ENCODE measurements at places on chromosomes 12 and 14.
A peak's percentile ranks its signal among the peaks of the same experiment; 100 is the strongest.

GRCh38 chr12:47977046-47977771 is 13.8 kb downstream of the TMEM106C start:
- DNase-seq = no peak

GRCh38 chr12:14417715-14418114 is 52.2 kb downstream of the ATF7IP start:
- DNase-seq = peak; percentile 58

DNA sequence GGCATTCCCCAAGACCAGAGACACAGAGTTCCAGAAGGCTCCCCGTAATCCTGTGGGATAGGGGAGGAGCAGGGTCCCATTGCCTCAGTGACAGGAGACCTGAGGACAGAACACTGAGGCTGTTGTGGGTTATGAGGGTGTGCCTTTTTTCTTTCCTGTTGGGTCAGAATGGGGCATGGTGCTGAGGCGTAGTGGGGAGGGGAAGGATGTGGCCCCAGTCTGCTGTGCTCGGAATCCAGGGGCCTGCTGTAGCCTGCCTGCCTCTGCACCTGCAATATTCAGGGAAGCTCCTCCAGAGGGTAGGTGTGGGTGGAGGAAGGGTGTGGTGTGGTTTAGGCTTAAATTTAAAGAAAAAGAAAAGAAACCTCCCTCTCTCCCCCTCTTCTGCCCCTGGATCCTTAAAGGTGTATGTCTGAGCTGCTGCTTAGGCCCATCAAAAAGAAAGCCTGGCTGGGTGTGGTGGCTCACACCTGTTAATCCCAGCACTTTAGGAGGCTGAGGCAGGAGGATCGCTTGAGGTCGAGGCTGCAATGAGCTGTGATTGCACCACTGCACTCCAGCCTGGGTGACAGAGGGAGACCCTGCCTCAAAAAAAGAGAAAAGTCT is 18.7 kb downstream of the PLEKHG3 start:
- DNase-seq = no peak

GRCh38 chr12:114697741-114698565 is 14.0 kb upstream of the TBX3 start:
- no peak for DNase-seq

DNA sequence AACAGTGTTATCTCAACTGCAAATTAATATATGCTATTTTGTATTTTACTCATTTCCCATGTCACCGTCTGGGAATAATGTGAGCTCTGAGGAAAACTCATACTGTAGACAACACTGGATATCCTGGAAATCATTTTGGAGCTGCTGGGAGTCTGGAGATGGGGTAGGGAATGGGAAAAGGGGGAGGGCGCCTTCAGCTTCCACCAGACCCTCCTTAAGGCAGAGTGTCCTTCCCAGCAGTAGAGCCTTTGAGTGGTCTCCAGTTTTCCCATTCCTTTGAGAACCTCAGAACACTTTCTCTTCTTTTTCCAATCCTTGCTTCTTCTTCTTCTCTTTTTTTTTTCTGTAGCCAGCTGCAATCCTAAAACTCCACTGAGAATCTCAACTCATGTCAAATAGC is 5.4 kb upstream of the LRIG3 start:
- no peak for DNase-seq

- DNase-seq = no peak
Observed at GRCh38 chr14:55908106-55908505, 210.1 kb upstream of the PELI2 start.

DNA sequence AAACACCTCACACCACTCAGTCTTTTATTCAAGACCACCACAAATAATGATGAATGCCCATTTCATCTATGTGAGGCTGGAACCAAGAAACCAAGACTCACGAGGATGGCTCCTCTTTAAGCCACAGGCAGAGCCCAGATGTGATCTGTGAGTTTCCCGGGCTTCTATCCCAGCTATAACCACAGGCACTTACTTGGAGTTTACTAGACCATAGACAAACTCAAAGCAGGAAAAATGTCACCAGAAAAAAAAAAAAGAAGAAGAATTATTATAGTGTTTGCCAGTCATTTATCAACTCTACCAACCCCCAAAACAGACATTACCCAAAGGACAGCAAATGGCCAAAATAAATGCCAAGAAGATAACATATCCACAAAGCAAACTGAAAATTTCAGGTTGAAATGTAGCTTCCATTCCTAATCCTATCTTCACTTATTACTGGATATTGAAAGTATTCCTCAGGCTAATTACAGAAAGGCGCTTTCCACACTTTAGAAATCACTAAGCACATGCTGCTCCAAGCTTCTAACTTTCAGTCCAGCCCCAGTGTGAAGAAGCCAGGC is 44.7 kb downstream of the ZFYVE1 start:
- DNase-seq = no peak

DNA sequence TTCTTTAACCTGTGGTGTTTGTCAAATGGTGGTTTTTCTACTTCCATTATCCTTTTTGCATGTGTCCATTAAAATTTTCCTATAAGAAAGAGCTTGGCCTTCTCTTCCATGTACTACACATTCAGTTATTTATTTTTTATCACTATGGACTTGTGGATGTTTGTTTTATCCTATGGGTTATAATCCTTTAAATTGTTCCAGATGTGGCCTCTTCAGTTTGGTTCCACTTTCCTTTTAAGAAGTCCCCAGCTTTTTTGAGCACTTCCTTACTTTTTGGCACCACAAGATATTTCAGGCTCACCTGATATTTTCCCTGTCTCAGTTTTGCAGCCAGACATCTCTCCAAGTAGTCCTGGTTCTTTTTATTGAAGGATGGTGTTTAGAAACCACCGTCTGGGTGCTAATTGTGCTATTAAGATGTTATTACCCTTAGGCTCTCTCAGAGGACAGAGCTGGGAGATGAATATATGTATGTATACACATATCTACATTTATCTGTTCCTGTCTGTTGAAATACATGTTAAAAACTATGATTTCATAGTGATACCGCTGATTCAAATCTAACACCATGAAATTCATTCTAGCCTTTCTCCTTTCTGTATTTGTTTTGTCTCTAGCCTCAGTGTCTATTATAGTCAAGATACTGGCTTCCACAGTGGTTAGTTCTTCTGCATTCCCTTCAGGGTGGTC is 408.5 kb upstream of the RGS6 start:
- DNase-seq = no peak

DNA sequence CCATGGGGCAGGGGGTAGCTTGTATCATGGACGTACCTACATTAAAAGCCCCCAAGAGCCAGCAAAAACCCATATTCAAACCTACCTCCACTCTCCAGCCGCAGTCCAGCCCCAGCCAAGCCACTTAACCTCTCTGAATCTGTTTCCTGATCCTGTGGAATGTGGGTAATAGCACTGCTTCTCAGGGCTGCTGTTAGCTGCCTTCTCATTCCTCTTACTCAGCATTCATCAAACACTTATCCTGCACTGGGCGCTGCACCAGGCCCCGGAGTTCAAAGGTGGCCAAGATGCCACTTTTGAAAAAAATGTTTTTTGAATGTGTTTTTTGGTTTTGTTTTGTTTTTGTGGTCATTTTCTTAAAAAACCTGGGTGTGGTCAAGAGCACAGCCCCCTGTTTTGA is 237.4 kb downstream of the CHST11 start:
- no peak for DNase-seq

GRCh38 chr12:32253154-32253790 is 146.1 kb upstream of the FGD4 start:
- no peak for DNase-seq

DNA sequence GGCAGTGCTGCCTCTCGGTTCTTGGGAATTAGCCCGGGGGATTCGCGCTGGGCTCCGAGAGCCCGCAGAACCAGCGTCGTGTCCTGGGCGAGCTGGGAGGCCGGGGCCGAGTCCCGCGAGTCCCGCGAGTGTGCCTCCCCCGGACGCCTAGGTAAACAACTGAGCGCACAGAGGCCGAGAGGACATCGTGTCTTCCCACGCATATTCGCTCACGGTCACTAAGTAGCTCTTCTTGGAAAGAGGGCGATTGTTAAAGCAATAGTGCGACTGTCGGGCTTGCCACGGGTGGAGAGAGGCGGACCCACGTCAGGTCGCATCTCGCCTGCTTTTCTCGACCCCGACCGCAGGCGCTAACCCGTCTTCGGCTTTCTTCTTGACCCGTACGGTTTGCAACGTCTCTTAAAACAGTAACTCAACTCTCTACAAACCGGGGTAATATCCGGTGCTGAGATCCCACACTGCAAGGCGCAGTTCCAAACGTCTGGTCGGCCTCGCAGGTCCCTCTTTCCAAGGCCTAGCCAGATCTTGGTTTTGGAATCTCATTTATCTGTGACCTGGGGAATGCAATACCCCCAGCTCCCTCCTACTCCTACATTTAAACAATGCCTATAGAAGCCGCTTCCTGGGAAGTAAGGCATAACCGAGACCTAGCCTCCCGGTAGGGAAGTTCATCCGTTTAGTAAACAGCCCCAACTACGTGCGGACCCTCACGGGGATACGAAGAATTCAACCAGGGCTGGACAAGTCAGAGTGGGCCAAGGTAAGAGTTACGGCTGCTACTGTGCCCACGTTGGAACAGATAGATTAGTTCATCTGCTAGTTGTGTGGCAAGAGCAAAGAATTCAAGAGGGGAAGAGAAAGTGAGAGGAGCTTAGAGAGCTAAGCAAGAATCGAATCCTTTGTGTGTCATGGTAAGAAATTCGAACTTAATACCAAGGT is 736 bp upstream of the PHLDA1 start:
- peak; percentile 67 for DNase-seq

GRCh38 chr12:70052931-70053497 is 190.2 kb upstream of the CNOT2 start:
- DNase-seq = no peak

DNA sequence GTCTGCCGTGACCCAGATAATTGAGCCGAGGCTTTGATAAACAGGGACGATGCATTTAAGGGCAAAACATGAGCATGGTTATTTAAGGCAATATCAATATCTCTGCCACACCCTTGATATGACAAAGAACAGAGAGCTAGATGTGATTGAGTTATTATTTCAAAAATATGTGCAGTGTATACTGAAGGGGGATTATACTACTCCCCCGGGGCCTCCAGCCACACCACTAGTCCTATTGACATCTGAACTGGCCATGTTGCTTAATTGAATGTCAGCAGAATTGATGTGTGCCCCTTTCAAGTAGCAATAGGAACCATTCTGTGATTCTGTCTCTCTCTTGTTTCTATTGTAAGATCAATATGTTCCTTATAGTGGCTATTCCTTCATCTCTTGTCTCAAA is 794.8 kb upstream of the SEL1L start:
- DNase-seq = no peak

DNA sequence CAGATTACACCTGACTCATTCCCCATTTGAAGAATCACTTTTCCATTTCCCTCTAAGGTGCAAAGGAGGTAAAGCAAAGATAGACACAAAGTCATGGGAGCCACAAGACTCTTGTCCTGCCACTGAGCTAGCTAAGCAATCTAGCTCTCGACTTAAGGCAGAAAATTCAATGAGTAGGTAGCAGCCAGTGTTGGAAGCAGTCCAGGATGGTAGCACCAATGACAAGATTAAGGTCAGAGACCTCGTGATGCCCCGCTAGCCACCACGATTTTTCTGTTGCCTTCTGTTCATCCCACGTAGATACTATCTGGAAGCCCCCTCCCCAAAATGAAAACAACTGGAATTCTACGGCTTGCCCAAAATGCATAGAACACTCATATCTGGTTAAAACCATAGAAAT is 1.4 kb downstream of the VAMP1 start:
- DNase-seq = no peak

DNA sequence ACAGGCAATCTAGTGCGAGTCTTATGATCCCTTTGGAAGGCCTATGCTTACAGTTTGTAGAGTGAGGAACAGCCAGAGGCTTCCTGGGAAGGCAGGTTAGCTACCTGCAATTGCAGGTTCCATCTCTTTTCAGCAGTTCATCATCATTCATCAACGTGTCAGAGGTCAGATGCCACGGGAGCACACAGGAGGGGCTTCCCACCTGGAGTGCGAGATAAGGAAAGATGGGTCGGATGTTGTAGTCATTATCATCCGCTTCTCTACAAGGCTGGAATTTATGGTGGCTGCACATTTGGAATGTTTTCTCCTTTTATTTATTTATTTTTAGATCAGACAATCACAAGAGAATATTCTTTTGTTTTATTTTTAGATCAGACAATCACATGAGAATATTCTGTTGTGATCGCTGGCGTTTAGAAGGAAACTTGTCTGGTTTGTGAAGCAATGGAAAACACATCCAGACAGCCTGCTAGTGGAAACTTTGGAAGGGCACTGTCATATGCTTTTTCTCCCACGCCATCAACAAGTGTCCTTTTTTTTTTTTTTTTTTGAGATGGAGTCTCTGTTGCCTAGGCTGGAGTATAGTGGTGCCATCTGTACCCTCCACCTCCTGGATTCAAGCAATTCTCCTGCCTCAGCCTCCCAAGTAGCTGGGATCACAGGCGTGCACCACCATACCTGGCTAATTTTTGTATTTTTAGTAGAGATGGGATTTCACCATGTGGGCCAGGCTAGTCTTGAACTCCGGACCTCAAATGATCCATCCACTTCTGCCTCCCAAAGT is 1.9 kb upstream of the BICD1 start:
- no peak for DNase-seq

DNA sequence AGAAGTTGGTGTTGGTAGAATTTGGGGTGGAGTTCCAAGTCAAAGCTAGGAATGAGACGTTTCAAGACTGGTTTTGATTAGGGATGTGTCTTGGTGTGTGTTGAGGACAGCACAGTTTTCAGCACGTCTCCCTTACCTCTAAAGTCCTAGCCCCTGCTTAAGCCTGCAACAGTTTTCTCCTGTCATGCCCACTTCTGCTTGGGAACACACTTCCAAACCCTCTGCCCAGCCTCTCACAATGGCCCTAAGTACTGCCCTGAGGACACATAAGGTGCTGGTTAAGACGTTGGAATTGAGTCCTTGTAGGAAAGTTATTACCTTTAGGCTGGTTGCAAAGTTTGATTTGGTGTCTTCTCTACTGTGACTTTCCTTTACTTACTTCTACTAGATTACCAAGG is 710 bp upstream of the BMAL2 start:
- DNase-seq = no peak

DNA sequence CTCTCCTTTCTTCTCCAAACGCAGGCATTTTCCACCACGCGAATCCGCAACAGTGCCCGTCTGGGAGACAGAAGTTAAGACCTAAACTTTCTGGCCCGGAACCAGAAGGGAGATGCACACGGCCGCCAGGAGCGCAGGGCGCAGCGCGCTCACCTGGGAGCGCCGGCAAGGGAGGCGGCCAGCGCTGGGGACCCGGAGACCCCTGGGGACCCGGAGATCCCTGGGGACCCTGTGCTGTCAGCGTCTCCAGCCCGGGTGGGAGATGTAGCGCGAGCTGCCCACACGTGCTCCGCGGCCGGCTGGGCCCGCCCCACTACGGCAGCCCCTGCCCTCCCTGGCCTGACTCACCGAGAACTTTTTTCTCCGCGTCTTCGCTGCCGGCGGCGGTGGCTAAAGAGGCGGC is 620 bp downstream of the YBX3 start:
- DNase-seq = peak; percentile 63

- DNase-seq = no peak
Observed at GRCh38 chr12:10126413-10126812, 3.6 kb downstream of the CLEC7A start.

GRCh38 chr14:69270795-69271708 is 11.1 kb downstream of the GALNT16 start:
- DNase-seq = no peak

DNA sequence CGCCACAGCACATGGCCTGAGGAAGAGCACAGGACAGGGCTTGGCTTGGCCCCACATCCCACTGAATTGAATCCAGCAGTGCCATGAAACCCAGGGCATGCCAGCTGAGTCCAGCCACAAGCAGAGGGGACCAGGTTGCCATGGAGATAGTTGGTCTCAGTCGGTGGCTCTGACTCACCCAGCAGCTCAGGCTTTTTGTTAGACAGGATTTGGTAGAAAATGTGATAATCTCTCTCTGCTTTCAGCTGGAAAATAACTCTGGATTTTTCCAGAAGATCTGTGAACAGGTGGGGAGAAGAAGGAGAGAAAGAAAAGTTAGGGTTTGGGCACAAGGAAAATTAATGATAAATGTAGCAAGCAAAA is 4.8 kb downstream of the MYH7 start:
- peak; percentile 53 for DNase-seq
